ENCODE measurements at places on chromosomes 5 and 9. TPM values are rescaled to one million over a fixed set of nuclear protein-coding genes. Genes with fewer than 3 reads are reported as not detected.

Gene NEURL1B
- total RNA-seq = 0.32 TPM

Gene PPP3R2
- not detected for total RNA-seq

Gene SLC34A3
- not detected for total RNA-seq

Gene CDH9
- total RNA-seq = not detected

Gene PAPPA
- total RNA-seq = 1.8 TPM

Gene SLC34A1
- not detected for total RNA-seq

Gene CARD6
- total RNA-seq = 20.5 TPM

Gene ST6GALNAC6
- 32.2 TPM for total RNA-seq

All from epithelial cell of umbilical artery (primary cell).